Activated T-cell treated with anti-CD3 and anti-CD28 coated beads, Interleukin-2, amount 50 U/mL, for 72 hours (primary cell): ENCODE measurements at places on chromosomes 2 and 18.

DNA sequence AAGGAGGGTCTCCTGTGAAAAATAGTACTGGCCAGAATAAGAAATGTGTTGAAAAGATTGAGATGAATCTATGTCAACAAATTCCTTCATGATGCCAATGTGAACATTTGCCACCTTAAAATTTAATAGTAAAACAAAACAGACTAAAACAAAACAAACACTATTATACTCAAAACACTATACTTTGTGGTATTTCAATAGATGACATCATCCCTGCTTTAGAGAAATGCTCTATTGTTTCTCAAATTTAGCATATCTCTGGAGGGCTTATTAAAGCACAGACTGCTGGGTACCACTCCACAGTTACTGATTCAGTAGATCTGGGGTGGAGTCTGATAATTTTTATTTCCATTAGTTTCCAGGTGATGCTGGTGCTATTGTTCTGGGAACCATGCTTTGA, 579.4 kb upstream of the FAM98A start:
- DNase-seq = no peak

DNA sequence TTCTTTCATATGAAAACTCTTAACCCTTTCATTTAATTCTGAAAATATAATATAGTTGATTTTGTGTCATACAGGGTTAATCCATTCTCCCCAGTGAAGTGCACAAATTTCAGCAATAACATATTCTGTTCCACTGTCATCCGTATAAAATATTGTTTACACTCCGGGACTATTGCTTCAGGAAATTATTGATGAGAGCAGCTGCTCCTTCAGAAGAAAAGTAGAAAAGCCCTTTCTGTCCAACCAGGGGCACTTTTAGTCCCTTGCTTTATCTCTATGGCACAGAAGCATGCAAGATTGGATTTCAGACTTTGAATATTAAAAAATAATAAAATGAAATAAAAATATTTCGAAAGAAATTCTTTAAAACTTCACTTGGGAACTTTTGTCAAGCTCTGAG, 535.7 kb upstream of the SLC39A10 start:
- no peak for DNase-seq

- DNase-seq = no peak
These were observed 81.6 kb upstream of the TMEM17 start for GRCh38 chr2:62587592-62587991.

- no peak for DNase-seq
These were observed 41.7 kb downstream of the SUMO1 start for GRCh38 chr2:202196727-202197126.

DNA sequence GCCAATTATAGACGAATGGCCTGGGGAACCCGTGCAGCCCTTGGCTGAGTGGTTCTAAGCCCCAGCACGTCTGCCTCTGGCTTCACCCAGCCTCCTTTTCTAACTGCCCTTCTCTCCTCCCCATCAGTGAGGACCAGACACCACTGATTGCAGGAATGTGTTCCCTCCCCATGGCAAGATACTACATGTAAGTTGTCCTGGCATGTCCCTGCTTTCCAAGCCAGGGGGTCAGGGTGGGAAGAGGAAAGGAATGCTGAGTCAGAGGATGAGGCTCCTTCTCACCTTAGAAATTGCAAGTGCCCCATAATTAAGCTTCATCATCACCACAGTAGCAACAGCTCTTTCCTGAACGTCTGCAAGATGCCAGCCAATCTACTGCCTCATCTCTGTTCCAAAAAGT, 4.8 kb downstream of the IL1F10 start:
- no peak for DNase-seq

GRCh38 chr18:75809926-75810255, 382.4 kb upstream of the SMIM21 start:
- no peak for DNase-seq

- DNase-seq = no peak
These were observed 62.2 kb downstream of the COL6A3 start for GRCh38 chr2:237351796-237352195.

- no peak for DNase-seq
These were observed 63.6 kb upstream of the SH3RF3 start for GRCh38 chr2:109065391-109065734.

DNA sequence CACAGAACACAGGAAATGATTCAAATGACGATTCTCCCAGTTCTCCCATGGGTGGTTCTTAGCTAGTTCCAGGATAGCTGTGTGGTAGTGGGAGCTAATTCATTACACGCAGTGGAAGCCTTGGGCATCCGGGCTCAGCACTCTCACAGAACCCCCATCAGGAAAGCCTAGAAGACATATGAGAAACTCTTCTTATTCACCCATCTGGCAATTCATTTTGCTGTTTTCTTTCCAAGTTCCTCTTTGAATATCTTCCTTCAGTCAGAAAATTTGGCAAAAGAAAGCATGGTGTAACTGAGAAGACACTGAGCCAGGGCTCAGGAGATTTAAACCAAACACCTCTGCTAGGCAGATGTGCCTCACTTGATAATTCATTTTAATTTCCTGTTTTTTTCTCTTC, 85.2 kb upstream of the FN1 start:
- no peak for DNase-seq

- no peak for DNase-seq
These were observed 7.8 kb downstream of the RBM44 start for GRCh38 chr2:237806334-237806733.

- no peak for DNase-seq
These were observed 903.9 kb upstream of the ZEB2 start for GRCh38 chr2:145423809-145424208.

DNA sequence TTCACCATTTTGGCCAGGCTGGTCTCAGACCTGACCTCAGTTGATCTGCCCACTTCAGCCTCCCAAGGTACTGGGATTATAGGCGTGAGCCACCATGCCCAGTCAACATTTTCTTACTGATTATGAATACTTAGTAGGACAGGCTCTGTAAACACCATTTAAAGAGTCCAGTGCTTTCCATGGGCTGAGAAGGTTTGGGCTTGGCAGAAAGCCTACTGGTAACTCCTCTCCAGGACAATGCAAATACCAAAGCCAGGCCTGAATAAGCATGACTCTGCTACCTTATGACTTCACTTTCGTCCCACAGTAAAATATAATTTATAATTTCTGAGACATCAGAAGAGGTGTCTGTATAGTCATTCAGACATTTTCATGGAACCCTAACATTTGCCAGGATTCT, 60.2 kb upstream of the FAM117B start:
- no peak for DNase-seq

DNA sequence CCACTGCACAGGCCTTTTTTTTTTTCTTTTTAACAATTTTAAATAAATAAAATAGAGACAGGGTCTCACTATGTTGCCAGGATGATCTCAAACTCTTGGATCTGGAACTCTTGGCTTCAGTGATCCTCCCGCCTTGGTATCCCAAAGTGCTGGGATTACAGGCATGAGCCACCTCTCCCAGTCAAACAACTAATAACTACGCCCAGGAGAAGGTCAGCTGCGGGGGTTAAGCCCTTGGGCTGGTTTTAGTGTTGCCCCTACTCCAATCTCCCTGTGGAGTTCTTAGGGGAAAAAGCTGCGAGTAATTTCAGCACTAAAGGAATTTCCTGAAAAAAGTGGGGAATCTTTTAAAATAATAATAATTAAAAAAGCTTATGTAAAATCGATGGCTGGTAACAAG, 96.4 kb upstream of the XPO1 start:
- no peak for DNase-seq

GRCh38 chr2:232310121-232310520, 68.4 kb upstream of the ALPP start:
- DNase-seq = no peak

DNA sequence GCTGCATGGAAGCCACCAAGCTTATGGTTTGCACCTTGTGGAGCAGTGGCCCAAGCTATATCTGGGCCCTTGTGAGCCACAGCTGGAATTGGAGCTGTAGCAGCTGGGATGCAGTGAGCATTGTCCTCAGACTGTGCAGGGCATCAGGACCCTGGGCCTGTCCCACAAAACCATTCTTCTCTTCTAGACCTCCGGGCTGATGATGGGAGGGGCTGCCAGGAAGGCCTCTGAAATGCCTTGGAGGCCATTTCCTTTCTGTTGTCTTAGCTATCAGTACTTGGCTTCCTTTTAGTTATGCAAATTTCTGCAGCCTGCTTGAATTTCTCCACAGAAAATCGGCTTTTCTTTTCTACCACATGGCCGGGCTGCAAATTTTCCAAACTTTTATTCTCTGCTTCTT, 46.4 kb upstream of the CSRNP3 start:
- DNase-seq = no peak

GRCh38 chr2:60309336-60309735, 244.1 kb downstream of the BCL11A start:
- no peak for DNase-seq

DNA sequence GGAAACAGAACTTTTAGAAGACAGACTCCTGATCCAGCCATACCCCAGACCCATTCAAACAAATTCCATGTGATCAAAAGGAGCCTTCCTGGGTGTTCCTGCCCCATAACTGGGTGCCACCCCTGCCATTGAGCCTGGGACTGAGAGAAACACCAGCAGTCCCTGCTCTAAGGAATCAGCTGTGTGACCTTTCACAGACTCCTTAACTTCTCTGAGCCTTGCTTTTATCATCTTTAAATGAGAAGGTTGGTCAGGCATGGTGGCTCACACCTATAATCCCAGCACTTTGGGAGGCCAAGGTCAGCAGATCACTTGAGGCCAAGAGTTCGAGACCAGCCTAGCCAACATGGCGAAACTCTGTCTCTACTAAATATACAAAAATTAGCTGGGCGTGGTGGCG, 20.6 kb downstream of the CIDEA start:
- DNase-seq = no peak

- DNase-seq = no peak
These were observed 281.8 kb downstream of the NBAS start for GRCh38 chr2:15279201-15279876.

DNA sequence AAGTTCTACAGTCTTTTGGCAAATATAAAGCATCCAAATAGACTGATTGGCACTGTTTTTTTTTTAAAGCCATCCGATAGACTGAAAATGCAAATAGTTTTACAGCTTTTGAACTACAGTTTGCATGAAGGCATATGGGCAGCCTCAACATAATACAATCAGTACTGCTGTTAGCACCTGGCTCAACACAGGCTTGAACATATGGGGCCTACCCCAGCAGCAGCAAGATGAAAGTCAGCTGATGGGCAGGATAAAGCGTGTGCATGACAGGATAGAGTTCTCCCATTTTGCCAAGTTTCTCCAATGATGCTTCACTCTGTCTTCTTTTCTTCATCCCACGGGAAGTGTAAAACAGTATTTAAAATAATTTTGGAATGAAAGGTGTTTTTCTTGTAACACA, 1.3 kb upstream of the AKAIN1 start:
- DNase-seq = no peak

GRCh38 chr2:10544252-10544651, 96.1 kb upstream of the ODC1 start:
- peak; percentile 16 for DNase-seq

DNA sequence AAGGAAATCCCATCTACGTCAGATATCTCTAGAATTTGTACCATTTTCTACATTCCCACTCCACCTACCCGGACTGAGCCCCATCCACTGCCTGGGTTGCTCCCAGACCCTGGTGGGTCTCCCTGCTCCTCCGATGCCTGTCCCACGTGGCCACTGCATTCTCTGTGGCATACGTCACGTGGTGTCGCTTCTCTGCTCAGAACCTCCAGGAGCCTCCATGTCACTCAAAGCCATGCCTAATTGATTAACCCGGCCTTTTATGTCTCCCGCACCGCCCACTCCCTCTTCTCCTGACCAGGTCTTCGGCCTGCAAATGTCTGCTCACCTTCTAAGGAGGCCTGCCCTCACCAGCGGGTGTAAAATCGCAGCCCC, 176.6 kb downstream of the HDAC4 start:
- no peak for DNase-seq

- DNase-seq = no peak
These were observed 1.3 kb downstream of the INPP4A start for GRCh38 chr2:98445683-98446581.

DNA sequence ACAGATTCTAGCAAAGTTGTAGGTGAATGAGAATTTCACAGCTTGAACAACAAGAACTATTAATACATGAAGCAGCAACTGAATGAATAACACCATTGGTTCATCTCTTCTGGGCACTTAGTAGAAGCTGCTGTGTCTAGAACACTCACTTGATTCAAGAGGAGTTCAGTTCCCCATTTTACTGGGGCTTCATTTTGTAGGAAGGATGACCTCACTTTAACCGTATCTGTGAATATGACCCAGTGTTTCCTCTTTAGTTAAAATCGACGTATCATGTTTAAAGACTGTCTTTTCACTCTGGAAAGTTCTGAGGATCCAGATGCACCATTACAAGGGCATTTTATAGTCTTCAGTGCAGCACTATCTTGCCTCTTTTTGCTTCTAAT, 47.8 kb downstream of the LRRTM1 start:
- DNase-seq = no peak

DNA sequence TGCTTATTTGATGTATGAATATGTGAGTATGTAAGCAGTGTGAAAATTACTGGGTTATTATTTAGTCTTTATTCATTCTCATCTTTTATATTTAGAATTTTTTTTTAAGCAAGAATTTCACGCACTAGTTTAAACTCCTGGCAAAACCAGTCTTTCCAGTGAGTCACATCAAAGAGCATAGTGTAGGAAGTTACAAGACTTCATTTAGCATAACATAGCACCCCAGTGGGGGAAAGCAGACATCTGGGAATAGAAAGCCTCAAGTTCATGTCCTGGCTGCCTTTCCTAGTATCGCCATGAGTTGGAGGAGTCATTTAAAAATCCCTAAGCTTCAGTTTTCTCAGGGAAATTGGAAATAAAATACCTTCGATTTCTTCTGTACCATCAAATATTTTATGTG, 408.3 kb downstream of the NUP35 start:
- DNase-seq = no peak

- DNase-seq = no peak
These were observed 10.9 kb downstream of the WIPF1 start for GRCh38 chr2:174586418-174587295.

GRCh38 chr2:141475801-141476200, 655.0 kb downstream of the LRP1B start:
- no peak for DNase-seq

DNA sequence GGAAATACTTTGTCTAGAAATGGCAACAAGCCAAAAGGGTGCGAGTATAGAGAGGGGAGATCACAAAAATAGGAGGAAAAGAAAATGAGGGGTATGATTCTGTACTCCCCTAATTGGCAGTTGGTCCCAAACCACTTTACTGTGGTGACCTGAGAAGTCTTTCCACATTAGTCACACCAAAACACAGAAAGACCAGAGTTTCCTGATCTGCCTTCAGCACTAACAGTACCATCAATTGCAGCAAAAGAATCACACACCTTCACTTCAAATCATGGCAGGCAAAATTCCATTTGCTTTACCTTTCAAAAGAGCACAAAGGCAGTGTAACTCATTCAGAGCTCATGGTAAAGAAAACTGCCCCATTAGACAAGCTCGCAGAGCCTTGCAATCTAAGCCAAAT, 86.8 kb downstream of the ALK start:
- no peak for DNase-seq
